Aorta (tissue), 5 donors: ENCODE measurements at places on chromosomes 3 and 15. TPM values are rescaled to one million over a fixed set of nuclear protein-coding genes. Genes with fewer than 3 reads are reported as not detected.

- DNase-seq: no peak
Measured at GRCh38 chr3:194097141-194097882, 38.6 kb upstream of the HES1 start.

- DNase-seq: no peak
Measured at GRCh38 chr15:56244811-56245576, 1.3 kb upstream of the RFX7 start.

DNA sequence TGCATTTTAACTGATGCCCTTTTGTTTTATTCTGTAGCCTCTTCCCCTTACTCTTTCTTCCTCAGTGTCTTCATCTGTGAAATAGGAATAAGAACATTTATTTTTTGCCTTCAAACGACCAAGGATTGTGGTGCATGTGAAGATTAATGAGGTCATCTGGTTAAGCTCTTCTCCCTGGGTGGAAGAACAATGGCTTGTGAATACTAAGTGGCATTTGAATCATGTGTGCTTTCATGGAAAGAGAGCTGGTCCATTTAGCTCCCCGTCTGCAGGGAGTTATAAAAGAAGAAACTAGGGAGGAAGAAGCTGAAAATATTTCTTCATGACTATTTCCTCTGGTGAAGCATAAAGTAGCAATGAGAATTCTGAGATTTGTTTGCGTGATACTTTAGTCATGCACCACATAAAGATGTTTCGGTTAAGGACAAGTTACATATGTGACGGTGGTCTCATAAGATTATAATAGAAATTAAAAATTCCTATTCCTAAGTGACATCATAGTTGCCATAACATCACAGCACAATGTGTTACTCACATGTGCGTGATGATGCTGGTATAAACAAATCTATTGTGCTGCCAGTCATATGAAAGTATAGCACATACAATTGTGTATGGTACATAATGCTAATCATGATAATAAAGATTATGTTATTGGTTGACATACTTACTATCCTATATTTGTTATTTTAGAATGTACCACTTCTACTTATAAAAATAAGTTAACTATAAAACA lies 374.3 kb downstream of the RBMS3 start:
- no peak for DNase-seq

Gene SKIL
- 13.6 TPM for polyA plus RNA-seq

Gene FBXL22
- 4.8 TPM for polyA plus RNA-seq

Gene SSUH2
- polyA plus RNA-seq: 0.15 TPM
